ENCODE measurements at places on chromosomes 3 and 15. TPM values are rescaled to one million over a fixed set of nuclear protein-coding genes. Genes with fewer than 3 reads are reported as not detected.

The CHRM5 gene
- not detected for total RNA-seq

The TRH gene
- not detected for total RNA-seq

The PCBP4 gene
- total RNA-seq: 57.0 TPM

The CTXND1 gene
- not detected for total RNA-seq

The CP gene
- total RNA-seq: not detected

The GUCA1C gene
- total RNA-seq: not detected

The CHSY1 gene
- total RNA-seq: 24.4 TPM

The EPHA3 gene
- not detected for total RNA-seq

The ABCC5 gene
- 7.3 TPM for total RNA-seq

The SPSB4 gene
- 0.04 TPM for total RNA-seq

The ADCY5 gene
- total RNA-seq: 0.08 TPM

The CD276 gene
- total RNA-seq: 194 TPM

All from hair follicular keratinocyte (primary cell).